Chondrocyte (in vitro differentiated cells): ENCODE measurements at places on chromosomes 13 and 19. TPM values are rescaled to one million over a fixed set of nuclear protein-coding genes. Genes with fewer than 3 reads are reported as not detected.

Gene EBI3
- 1.2 to 2.6 TPM (median 1.2 TPM) in 3 replicates for total RNA-seq

Gene PGLYRP2
- not detected in 3 replicates for total RNA-seq

Gene ZNF763
- total RNA-seq = 1.1 to 3.5 TPM (median 2.7 TPM) in 3 replicates

Gene ZNF536
- total RNA-seq = not detected in 3 replicates

Gene RANBP3
- total RNA-seq = 53.5 to 65.5 TPM (median 57.7 TPM) in 3 replicates

- no peak overlapping the region for H3K27ac ChIP-seq
- no peaks in the 10 kb centered on the region for H3K27me3 ChIP-seq
- no peaks in the 10 kb centered on the region for H3K36me3 ChIP-seq
- H3K4me3 ChIP-seq = no peak overlapping the region
- H3K4me1 ChIP-seq = peaks cover 20% of the 10 kb centered on the region
Measured at GRCh38 chr19:8511573-8512101, 2.3 kb downstream of the ZNF414 start.

DNA sequence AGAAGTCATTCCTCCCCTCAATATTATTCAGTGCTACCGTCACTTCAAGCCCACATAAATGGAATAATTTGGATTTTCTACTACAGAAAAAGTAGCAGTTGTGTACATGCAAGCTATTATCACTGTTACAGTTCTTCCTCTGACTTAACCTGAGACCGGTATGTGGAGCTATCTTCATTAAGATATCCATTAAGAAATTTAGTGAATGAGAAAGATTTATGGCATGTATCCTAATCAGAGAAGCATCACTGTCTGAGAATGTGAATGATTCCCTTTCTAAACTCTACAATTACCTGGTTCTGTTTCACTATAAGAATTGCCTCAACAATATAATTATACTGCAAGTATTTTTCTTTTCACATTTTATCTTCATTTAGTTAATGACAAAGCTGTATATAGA is 278.7 kb downstream of the KLF5 start:
- H3K36me3 ChIP-seq = no peaks in the 10 kb centered on the region
- H3K27ac ChIP-seq = no peak overlapping the region
- peaks cover 45% of the 10 kb centered on the region for H3K4me1 ChIP-seq
- no peak for DNase-seq
- no peaks in the 10 kb centered on the region for H3K27me3 ChIP-seq
- H3K4me3 ChIP-seq = no peak overlapping the region

DNA sequence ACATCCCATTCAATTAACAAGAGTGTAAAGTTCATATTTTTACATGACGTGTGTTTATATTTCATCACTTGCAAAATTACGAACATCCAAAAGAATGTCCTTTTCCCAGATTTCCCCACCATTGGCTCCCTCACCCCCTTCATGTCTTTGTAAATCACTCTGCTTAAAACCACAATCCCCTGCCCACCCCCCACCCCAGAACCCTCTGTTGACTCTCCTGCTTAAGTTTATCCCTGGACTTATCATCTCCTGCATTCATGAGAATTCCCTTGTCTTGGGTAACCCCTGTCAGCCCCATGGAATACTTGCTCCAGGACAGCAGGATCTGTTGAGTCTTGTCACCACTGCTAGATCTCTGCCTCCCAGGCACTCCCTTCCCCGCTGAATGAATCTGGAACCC is 109.9 kb downstream of the COL4A1 start:
- DNase-seq = no peak
- peaks cover 83% of the 10 kb centered on the region for H3K36me3 ChIP-seq
- H3K27me3 ChIP-seq = no peaks in the 10 kb centered on the region
- H3K4me3 ChIP-seq = no peak overlapping the region
- peaks cover 41% of the 10 kb centered on the region for H3K4me1 ChIP-seq
- peak overlapping the region; percentile 74 for H3K27ac ChIP-seq

DNA sequence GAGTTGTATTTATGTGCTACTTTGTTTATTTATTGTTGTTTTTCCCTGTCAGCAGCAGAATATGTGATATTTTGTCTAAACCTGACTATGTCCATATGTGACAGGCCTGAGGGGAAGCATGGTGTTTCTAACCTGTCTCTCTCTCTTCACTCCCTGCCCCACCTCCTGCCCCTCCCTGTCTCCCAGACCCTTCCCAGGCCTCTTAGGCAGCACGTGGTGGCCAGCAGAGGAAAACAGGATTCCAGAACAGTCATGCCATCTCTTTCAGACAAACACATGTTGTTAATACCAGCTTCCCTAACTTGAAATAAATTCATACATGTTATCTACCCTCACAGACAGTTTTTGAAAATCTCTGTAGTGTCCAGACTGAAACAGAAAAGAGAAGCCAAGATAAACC is 31.0 kb upstream of the ATP11A start:
- peak overlapping the region; percentile 73 for H3K27ac ChIP-seq
- H3K4me3 ChIP-seq = no peak overlapping the region
- H3K36me3 ChIP-seq = no peaks in the 10 kb centered on the region

DNA sequence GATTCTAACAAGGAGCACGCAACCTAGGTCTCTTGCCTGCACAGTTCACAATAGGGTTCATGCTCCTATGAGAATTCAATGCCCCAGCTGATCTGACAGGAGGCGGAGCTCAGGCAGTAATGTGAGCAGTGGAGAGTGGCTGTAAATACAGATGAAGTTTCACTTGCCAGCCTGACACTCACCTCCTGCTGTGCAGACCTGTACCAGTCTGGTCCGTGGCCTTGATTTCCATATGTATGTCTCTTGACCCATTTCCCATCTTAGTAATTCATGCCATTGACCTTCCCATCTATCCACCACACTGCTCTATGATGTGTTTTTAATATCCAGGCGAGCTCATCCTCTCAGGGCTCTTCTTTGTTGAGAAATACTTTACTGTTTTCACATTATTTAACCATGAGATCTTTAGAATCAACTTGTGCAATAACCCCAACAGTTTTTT is 95.2 kb downstream of the LRCH1 start:
- no peaks in the 10 kb centered on the region for H3K27me3 ChIP-seq
- H3K4me3 ChIP-seq = no peak overlapping the region
- H3K27ac ChIP-seq = no peak overlapping the region
- H3K36me3 ChIP-seq = no peaks in the 10 kb centered on the region
- no peak for DNase-seq

DNA sequence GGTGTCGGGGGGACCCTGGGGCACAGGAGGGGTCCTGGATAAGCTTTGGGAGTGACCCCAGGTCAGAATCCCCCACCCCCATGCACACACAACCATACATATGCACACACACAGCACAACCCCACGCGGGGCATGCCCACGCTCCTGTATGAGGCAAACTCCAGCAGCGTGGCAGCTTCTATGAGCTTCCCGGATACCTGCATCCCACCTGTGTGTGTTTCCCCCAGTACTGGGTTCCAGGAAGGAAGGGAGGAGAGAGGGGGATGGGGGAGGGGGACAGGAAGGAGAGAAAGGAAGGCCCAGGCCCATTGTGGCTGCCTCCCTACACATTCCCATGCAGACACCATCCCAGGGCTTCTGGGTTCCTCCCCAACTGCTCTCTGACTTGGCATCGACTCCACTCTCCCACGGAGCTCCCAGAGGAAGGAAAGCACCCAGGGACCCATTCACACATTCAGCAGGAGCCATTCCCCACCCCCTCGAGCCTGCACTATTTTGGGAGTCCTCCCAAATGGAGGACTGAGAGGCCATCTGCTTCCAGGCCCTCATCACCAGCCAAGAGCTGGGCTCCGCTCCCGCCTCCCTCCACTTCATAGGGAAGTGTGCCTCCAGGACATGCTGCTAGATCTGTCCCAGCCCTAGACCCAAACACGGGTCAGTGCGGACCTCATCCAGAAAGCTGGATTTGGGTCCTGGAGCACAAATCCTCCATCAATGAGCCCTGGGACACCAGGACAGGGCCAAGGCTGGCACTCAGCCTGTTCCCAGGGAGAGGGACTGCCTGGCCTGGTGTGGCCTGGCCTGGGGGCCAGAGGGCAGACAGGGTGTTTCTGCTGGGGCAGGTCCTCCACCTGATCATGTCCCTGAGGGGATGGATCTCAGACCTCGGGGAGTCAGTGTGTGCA is 13.2 kb downstream of the PRR36 start:
- peaks cover 3% of the 10 kb centered on the region for H3K27me3 ChIP-seq
- no peak for DNase-seq
- H3K4me3 ChIP-seq = no peak overlapping the region
- H3K4me1 ChIP-seq = no peaks in the 10 kb centered on the region
- no peak overlapping the region for H3K27ac ChIP-seq

DNA sequence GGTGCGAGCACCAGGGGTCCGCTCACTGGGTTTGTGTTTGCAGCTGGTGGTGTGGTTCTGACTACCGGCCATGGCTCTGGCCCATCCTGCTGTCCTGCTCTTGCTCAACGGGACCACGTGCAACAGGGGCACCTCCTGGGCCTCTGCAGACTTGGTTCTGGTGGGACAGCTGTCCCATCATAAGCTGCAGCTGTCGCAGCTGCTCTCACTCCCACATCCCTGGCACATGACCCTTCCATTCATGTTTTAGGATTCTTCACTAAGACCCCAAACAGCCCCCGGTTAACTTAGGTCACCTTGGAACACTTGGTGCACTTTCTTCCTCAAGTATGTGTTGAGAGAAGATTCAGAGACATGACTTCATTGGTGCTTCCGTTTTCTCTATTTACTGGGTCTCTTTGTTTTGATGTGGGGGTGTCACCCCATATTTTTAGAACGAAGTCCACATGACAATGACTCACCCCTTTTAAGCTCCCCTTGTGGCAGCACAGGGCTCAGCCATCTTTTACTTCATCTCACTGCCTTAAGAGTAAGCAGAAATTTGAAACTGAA is 68.4 kb upstream of the ARHGEF7 start:
- no peaks in the 10 kb centered on the region for H3K36me3 ChIP-seq
- H3K27me3 ChIP-seq = no peaks in the 10 kb centered on the region
- DNase-seq = no peak
- H3K4me1 ChIP-seq = peaks cover 18% of the 10 kb centered on the region

DNA sequence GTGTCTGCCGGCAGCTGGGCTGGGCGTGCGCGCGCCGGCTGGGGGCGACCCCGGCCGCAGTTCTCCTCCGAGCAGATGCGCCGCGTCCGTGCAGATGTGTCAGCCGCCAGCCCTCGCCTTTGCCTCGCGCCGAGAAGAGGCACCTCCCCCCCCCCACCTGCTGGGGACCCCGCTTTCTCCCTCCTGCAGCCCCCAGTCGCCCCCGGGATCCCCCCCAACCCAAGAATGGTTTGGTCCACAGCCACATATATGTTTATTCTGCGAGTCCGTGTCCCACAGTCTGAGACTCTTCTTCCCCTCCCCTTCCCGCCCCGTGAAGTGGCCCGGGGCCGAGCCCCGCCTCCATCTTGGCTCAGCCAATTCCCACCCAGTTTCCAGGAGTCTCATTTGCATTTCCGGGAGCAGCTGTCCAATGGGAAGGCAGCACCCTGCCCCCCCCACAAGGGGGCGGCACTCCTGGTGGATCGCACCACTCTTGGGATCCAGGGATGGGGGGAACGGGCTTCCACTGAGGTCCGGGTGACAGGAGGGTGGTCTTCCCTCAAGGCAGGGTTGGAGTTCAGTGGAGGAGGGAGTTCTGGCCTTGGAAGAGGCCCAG is 8.6 kb downstream of the ISOC2 start:
- H3K27me3 ChIP-seq = peaks cover 15% of the 10 kb centered on the region
- H3K4me1 ChIP-seq = peaks cover 10% of the 10 kb centered on the region
- no peak overlapping the region for H3K27ac ChIP-seq
- no peak for DNase-seq
- H3K4me3 ChIP-seq = no peak overlapping the region

DNA sequence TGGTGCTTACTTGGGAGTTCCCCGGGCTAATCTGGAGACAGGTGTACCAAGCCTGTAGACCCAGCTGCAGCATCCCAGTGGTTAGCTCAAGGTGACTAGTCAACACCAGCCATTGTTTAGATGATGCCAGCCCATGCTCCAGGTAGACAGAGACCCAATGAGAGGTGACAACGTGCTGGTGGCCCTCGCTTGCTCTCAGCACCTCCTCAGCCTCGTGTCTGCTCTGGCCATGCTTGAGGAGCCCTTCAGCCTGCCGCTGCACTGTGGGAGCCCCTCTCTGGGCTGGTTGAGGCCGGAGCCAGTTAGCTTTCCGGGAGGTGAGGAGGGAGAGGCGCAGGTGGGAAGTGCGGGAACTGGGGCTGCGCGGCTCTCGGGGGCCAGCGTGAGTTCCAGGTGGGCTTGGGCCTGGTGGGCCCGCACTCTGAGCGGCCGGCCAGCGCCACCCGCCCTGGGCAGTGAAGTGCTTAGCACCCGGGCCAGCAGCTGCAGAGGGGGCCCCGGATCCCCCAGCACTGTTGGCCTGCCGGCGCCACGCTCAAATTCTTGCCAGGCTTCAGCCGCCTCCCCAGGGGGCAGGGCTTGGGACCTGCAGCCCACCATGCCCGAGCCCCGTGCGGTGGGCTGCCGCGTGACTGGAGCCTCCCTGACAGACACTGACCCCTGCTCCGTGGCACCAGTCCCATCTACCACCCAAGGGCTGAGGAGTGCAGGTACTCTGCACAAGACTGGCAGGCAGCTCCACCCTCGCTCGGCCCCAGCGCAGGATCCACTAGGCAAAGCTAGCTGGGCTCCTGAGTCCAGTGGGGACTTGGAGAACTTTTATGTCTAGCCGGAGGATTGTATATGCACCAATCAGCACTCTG is 85.9 kb upstream of the VSTM2B start:
- no peaks in the 10 kb centered on the region for H3K36me3 ChIP-seq
- no peak for DNase-seq
- H3K4me1 ChIP-seq = no peaks in the 10 kb centered on the region
- no peak overlapping the region for H3K4me3 ChIP-seq
- H3K27ac ChIP-seq = no peak overlapping the region
- H3K27me3 ChIP-seq = no peaks in the 10 kb centered on the region

DNA sequence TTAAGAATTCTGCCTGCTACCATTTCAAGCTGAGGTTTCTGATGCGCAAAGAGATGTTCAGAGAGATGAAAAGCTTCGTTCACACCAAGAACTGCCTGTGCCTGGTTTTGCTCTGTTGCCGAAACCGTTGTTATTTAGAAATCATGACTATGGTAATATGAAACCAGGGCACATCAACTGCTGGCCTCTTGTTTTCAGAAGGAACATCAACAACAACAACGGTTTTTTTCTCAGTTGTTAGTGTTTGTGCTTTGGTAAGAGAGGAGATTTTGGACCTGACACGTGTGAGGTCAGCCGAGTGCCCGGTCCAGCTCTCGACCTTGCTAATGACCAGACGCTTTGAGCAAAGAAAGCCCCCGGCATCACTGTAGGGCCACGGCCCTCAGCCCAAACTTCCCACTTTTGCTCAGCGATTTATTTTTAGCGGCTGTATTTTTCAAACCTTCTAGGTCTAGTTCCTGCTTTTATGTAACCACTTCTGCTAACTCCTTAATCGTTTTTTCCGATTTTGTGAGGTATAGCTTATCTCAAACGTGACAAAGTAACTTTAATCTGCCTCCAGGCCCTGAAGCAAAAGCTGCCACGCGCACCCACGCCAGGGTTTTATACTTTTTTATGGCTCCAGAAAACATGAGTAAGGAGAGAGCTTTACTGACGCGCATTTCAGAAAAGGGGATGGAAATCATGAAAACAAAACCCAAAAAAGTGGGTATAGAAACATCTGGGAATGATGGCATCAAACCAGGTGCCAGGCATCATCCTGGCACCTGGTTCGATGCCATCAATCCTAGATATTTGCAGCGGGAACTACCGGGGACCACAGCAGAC is 42.0 kb downstream of the KLF2 start:
- H3K4me1 ChIP-seq = no peaks in the 10 kb centered on the region
- no peak for DNase-seq
- no peak overlapping the region for H3K4me3 ChIP-seq
- peaks cover 10% of the 10 kb centered on the region for H3K36me3 ChIP-seq
- no peak overlapping the region for H3K27ac ChIP-seq
